SJSA1 (cell line): ENCODE measurements at places on chromosomes 1 and 21.
A peak's percentile ranks its signal among the peaks of the same experiment; 100 is the strongest.

DNA sequence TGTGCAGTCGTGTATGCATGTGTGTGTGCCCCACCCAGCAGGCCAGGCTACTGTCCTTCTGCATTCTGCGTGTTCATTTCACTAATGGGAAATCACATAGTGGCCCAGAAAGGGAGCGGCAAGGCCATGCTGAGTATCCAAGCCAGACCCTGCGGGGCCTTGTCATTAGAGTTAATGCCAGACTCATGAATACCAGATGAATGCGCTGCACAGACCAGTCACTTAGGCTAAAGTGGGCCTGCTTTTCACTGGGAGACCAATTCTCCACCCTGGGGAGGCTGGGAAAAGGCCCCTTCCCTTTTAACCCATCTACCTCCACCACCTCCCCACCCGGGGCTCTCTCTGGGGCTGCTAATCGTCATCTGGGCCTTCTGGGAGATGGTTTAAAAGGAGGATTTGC is 17.0 kb upstream of the GRIK3 start:
- no peak overlapping the region for H3K27ac ChIP-seq
- no peak for DNase-seq
- no peaks in the 10 kb centered on the region for H3K27me3 ChIP-seq
- no peaks in the 10 kb centered on the region for H3K4me1 ChIP-seq

GRCh38 chr1:39394598-39394997 is 96.8 kb upstream of the BMP8A start:
- no peak overlapping the region for H3K27ac ChIP-seq
- peaks cover 77% of the 10 kb centered on the region for H3K4me1 ChIP-seq
- no peak overlapping the region for H3K4me3 ChIP-seq
- no peak for DNase-seq
- peaks cover 25% of the 10 kb centered on the region for H3K36me3 ChIP-seq

GRCh38 chr21:17585875-17586450 is 26.7 kb downstream of the BTG3 start:
- H3K27me3 ChIP-seq = no peaks in the 10 kb centered on the region
- no peaks in the 10 kb centered on the region for H3K36me3 ChIP-seq
- H3K4me3 ChIP-seq = no peak overlapping the region
- no peaks in the 10 kb centered on the region for H3K4me1 ChIP-seq
- no peak for DNase-seq

DNA sequence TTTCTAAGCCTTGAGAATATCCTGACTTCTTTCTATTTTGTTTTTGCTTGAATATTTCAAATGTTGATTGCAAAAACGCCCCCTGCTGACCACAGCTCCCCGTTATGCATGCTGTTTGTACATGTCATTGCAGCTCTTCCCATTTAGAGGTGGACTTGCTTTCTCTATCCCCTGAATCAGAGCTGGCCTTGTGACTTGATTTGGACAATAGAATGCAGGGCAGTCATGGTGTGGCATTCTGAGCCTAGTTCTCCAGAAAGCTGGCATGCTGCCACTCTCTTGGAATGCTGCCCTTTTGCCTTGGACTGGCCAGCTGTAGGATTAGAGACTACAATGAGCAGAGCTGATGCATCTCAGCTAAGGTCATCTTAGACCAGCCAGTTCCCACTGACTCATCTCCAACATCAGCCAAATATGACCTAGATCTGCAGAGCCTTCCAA is 1561.5 kb downstream of the MRPL39 start:
- DNase-seq = no peak
- no peak overlapping the region for H3K27ac ChIP-seq
- no peaks in the 10 kb centered on the region for H3K36me3 ChIP-seq
- no peak overlapping the region for H3K4me3 ChIP-seq

DNA sequence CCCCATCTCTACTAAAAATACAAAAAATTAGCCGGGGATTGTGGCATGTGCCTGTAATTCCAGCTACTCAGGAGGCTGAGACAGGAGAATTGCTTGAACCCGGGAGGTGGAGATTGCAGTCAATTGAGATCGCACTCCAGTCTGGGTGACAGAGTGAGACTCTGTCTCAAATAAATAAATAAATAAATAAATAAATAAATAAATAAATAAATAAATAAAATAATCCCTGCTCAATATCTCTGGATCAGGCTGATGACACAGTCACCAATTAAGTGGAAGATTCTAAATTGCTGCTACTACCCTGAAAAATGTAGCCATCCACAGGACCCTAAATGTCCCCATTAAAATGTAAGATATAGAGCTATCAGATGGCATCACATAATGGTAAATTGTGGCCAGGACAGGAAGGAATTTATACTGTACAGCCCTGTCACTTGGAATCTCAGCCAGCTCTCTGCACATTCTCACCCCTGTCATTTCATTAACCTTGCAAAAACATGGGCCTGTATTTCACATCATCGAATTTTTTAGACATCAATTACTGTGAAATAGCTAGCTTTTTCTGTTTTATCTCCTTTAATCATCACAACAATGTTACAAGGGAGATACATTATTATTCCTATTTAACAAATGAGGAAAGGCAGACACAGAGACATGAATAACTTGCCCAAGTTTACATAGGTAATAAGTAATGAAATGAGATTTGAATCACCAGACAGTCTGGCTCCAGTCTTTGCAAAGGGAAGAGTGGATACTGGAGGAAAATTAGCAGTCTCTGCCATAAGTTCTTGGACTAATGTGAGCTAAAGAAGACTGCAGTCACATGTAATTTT is 56.7 kb upstream of the NTPCR start:
- no peaks in the 10 kb centered on the region for H3K36me3 ChIP-seq
- H3K4me3 ChIP-seq = no peak overlapping the region
- no peaks in the 10 kb centered on the region for H3K27me3 ChIP-seq
- no peak overlapping the region for H3K27ac ChIP-seq

GRCh38 chr1:115210302-115210711 is 121.0 kb upstream of the TSPAN2 start:
- DNase-seq = no peak
- H3K27ac ChIP-seq = no peak overlapping the region
- no peaks in the 10 kb centered on the region for H3K36me3 ChIP-seq
- no peaks in the 10 kb centered on the region for H3K4me1 ChIP-seq

DNA sequence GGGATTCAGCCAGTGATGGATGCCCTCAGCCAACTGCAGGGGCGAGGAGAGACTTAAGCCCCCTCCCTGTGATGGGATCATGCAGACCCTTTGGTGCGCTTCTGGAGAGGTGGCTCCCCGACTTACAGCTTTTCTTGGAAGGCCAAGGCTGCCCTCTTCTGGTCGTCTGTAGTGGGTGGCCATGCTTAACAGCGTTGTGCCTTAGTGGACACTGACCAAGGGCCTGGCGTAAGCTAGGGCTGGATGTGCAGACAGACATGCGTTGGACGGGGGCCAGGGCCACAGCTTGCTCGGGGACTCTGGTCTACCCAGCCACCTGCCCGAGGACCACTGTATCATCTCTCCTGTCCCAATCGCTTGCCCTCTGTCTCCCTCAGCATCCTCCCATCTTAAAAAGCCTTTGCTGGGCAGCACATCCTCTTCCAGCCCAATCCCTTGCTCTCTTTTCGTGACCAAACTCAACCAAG is 5.5 kb downstream of the AZIN2 start:
- H3K36me3 ChIP-seq = no peaks in the 10 kb centered on the region
- H3K27me3 ChIP-seq = no peaks in the 10 kb centered on the region
- H3K4me1 ChIP-seq = peaks cover 3% of the 10 kb centered on the region
- peak; percentile 44 for DNase-seq

DNA sequence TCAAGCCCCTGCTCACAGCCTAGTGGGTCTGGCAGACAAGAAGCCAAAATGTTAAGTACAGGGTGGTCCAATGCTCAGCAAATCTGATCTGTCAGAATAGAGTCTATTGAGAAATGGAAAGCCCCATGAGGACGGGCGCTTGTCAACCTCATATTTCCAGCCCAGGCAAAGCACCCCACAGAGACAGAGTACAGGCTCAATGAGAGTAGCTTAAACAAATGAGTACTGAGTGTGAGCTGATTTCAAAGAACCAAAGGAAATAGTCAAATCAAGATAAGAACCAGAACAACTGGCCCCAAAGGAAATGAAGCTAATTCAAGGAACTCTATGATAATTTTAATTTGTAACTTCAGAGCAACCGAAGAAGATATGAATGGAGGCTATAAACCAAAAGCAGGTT is 44.6 kb upstream of the SLC30A1 start:
- H3K4me3 ChIP-seq = no peak overlapping the region
- H3K27ac ChIP-seq = no peak overlapping the region
- peaks cover 12% of the 10 kb centered on the region for H3K4me1 ChIP-seq
- H3K27me3 ChIP-seq = no peaks in the 10 kb centered on the region
- no peaks in the 10 kb centered on the region for H3K36me3 ChIP-seq

DNA sequence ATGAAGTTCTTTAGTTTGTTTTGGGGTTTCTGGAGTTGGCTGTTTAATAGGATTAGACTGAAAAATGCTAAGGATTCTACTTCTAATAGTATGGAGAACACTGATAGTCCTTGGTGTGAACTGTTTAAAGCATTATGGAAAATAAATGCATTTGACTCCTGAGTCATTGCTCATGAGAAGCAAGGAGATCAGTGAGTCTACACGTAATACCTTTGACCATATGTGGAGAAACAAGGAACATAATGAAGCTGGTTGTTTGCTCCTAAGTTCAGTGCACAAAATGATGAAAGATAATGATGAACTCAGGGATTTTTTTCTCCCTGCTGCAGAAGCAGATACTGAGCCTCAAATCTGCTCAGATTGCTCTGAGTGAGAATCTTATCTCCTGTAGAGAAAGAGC is 158.9 kb upstream of the COL11A1 start:
- no peak for DNase-seq
- no peaks in the 10 kb centered on the region for H3K36me3 ChIP-seq
- H3K4me3 ChIP-seq = no peak overlapping the region
- H3K27me3 ChIP-seq = no peaks in the 10 kb centered on the region
- H3K4me1 ChIP-seq = peaks cover 28% of the 10 kb centered on the region

GRCh38 chr1:215104283-215104682 is 21.7 kb downstream of the KCNK2 start:
- H3K36me3 ChIP-seq = no peaks in the 10 kb centered on the region
- H3K4me3 ChIP-seq = no peak overlapping the region
- H3K27ac ChIP-seq = no peak overlapping the region
- no peak for DNase-seq
- no peaks in the 10 kb centered on the region for H3K4me1 ChIP-seq
- H3K27me3 ChIP-seq = no peaks in the 10 kb centered on the region

- no peak for DNase-seq
- peaks cover 84% of the 10 kb centered on the region for H3K36me3 ChIP-seq
- H3K27ac ChIP-seq = no peak overlapping the region
- H3K4me1 ChIP-seq = no peaks in the 10 kb centered on the region
Observed at GRCh38 chr1:156789621-156790318, 22.4 kb downstream of the PRCC start.

- peaks cover 46% of the 10 kb centered on the region for H3K4me1 ChIP-seq
- H3K36me3 ChIP-seq = peaks cover 78% of the 10 kb centered on the region
- H3K27me3 ChIP-seq = no peaks in the 10 kb centered on the region
- H3K27ac ChIP-seq = peak overlapping the region; percentile 100
- peak; percentile 99 for DNase-seq
- H3K4me3 ChIP-seq = peak overlapping the region; percentile 38
Observed at GRCh38 chr1:156746728-156747631, 4.5 kb downstream of the HDGF start.

- no peak for DNase-seq
- no peak overlapping the region for H3K4me3 ChIP-seq
- H3K27me3 ChIP-seq = no peaks in the 10 kb centered on the region
Observed at GRCh38 chr21:40639616-40640194, 207.3 kb downstream of the DSCAM start.

DNA sequence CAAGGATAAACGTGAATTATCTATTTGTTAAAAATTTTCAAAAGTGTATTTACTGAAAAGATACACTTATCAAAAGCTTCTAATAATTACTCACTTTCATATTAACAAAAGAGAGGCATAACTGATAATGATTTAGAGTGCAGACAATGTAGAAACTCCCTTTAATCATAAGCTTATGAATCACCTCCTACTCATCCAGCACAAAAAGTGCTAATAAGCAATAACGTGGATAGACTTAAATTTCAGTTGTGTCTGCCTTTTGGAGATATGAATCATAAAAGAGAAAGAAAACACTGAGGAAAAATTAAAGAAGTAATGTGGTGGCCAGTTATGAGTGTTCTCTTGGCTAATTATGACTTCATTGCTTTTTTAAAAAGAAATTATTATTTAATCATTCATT is 827.6 kb upstream of the B3GALT2 start:
- no peaks in the 10 kb centered on the region for H3K27me3 ChIP-seq
- no peaks in the 10 kb centered on the region for H3K4me1 ChIP-seq
- no peak for DNase-seq
- no peak overlapping the region for H3K4me3 ChIP-seq
- H3K36me3 ChIP-seq = no peaks in the 10 kb centered on the region

- no peaks in the 10 kb centered on the region; the same call in 1 of the 2 replicates for H3K27me3 ChIP-seq
- no peak for DNase-seq
- H3K4me3 ChIP-seq = peak within 1 kb of the TSS; percentile 42
- peaks cover 29% of the 10 kb centered on the region for H3K4me1 ChIP-seq
Observed at GRCh38 chr1:16073490-16074119, at the start of gene FAM131C. Gene FAM131C (minus strand): TSS chr1:16073651. CDS start chr1:16073442, 209 bp downstream.

DNA sequence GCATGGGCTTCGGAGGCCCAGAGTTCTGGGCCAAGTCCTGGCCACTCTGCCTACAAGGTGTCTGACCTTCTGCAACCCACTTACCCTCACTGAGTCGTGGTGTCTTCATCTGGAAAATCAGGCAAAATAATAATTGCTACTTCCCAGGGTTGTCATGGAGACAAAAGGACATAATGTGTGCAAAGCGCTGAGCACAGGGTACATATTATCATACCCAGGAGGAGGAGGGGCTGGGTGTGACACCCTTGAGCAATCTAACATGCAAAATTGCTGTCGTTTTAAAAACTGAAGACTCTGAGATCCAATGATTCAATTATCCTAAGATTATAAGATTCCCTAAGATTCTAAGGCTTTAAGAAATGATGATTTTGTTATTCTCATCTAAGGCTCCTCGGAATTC is 459.5 kb downstream of the PTPRU start:
- no peak overlapping the region for H3K4me3 ChIP-seq
- H3K27me3 ChIP-seq = 0 out of 2 replicates have a peak, but pooled peaks cover 12% of the 10 kb centered on the region
- DNase-seq = no peak
- H3K27ac ChIP-seq = no peak overlapping the region
- no peaks in the 10 kb centered on the region for H3K36me3 ChIP-seq

GRCh38 chr1:68808351-68808750 is 311.5 kb upstream of the DEPDC1 start:
- H3K36me3 ChIP-seq = no peaks in the 10 kb centered on the region
- no peak for DNase-seq
- H3K27ac ChIP-seq = no peak overlapping the region
- H3K27me3 ChIP-seq = no peaks in the 10 kb centered on the region
- H3K4me3 ChIP-seq = no peak overlapping the region

GRCh38 chr1:37752583-37753471 is 12.1 kb downstream of the EPHA10 start:
- DNase-seq = no peak
- no peaks in the 10 kb centered on the region for H3K36me3 ChIP-seq
- no peak overlapping the region for H3K27ac ChIP-seq
- peaks cover 69% of the 10 kb centered on the region for H3K27me3 ChIP-seq
- no peaks in the 10 kb centered on the region for H3K4me1 ChIP-seq
- no peak overlapping the region for H3K4me3 ChIP-seq

DNA sequence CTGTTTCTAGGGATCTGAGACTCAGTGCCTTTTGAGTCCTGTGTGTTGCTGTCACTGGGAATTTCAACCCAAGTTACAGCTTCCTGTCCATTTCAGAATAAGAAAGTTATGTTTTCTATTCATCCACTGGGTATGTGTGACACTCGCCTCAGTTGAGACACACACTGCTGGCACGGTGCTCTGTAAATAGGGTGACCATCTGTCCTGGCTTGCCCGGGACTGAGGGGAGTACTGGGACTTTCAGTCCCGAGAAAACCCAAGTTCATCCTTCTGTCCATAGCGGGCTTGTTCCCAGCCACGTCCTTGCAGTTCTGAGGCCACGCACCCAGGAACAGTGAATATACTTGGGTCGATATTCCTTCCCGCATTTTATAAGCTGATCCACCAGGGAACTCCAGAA is 56.3 kb upstream of the DISP3 start:
- no peaks in the 10 kb centered on the region for H3K4me1 ChIP-seq
- no peaks in the 10 kb centered on the region for H3K36me3 ChIP-seq
- DNase-seq = no peak
- no peak overlapping the region for H3K27ac ChIP-seq
- no peak overlapping the region for H3K4me3 ChIP-seq
